ENCODE measurements at places on chromosomes 6 and 20.

- no peak for DNase-seq
These were observed 161.1 kb downstream of the ERMARD start for GRCh38 chr6:169912266-169913095.

DNA sequence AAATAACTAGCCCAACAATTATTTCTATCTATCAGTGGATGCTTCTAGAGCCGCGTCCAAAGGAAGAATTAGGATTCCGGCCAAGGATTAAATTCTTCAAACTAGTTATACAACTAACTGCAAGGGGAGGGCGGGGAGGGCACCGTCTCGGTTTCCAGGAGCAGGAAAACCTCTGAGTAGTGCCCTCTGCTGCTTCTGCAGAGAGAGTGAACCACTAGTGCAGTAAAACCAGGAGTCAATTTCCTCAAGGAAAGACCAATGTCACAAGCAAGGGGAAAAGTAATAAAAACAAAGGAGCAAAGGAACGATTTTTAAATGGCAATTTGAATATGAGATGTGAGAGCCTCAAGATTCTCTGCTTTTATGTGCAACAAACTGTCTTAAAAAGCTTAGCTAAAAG is 16.5 kb upstream of the UBE2J1 start:
- no peak for DNase-seq

DNA sequence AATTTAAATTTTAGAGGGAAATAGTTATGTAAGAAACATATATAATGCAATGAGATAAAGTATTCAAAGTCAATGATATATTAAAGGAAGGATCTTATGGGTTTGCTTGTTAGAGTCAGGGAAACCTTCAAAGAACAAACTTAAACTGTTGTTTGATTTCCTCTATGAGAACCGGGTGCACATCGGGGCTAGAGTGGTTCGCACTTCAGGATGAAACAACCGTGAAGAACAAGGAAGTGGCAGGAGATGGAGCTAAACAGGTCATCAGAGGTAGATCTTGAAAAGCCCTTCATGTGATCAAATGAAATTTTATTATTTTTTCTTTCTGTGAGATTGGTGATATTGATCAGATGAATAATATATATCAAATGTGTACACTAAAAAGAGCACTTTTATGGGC is 951.9 kb upstream of the FLRT3 start:
- no peak for DNase-seq

GRCh38 chr20:21380711-21381110 is 16.6 kb downstream of the NKX2-4 start:
- no peak for DNase-seq

- DNase-seq, result no peak
These were observed 39.8 kb downstream of the STX11 start for GRCh38 chr6:144190080-144190479.

DNA sequence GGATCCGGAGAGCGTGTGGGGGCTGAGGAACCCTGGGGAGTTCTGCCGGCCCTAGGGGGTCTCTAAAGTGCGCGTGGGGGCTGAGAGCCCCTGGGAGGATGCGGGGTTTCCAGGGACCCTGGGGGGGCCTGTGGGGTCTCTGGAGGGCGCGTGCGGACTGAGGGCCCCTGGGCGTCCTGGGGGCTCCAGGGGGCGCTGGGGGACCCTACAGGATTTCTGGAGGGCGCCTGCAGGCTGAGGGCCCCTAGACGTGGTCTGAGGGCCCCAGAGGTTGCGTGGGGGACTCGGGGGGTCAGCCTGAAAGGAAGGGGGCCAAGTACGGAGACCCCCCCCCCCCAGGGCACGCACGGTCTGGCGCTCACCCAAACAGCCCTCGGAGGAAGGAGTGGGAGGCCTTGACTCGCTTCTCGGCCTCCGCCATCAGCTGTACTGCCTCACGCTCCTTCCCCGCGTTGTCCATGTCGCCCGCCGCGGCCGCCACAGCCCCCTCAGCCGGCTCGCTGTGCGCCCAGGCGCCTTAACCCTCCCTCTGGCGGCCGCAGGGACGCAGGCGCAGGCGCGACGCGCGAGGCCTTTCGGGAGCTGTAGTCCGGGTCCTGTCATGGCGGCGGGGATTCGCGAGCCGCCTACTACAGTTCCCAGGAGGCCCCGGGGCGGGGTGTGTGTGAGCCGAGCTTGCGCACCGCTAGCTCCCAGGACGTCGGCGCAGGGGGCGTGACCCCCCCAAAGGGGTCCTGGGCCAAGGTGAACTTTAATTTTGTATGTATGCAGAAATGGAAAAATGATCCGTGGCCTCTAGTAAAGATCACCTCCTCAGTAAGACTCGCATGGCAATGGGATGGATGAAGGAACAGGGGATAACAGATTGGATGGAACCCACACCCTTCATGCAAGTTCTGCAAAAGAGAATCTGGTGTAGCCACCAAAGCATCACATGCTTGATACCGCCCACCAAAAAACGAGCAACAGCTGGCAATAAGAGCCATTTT is at the start of gene NAPB:
Gene NAPB, minus strand, starts transcription at position 546 of the 989 bp plus-strand sequence. Its CDS starts 86 bp downstream, at position 460.
- peak; percentile 97 for DNase-seq

DNA sequence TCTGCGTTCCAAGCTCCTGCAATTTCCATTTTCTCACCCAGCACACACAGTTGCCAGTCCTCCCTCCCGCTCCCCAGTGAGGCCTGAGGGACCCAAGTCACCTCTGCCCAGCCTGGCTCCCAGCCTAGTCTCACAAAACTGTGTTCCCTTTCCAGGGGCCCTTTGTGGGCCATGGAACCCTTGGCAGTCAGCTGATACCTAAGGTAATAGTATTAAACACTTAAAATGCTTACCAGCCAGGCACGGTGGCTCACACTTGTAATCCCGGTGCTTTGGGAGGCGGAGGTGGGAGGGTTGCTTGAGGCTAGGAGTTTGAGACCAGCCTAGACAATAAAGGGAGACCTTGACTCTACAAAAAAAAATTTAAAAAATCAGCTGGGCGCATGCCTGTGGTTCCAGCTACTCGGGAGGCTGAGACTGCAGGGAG is 3.2 kb upstream of the RBM38 start:
- DNase-seq, result no peak

DNA sequence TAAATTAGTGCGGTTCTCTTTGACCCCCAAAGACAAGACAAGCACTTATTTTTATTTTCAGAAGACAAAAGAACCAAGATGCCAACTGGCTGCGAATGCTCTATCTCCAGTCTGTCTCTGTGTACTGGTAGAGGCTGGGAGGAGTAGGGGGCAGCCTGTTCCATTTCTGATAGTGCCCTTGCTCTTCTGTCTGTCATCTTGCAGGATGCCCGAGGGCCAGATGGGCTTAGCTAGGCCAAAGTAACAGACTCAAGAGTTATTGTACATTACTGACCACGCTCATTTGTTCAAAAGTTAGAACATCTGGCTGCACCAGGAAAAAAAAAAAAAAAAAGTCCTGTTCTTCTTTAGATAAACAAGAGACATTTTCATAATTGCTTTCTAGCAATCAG is 198.1 kb upstream of the UST start:
- DNase-seq, result no peak

DNA sequence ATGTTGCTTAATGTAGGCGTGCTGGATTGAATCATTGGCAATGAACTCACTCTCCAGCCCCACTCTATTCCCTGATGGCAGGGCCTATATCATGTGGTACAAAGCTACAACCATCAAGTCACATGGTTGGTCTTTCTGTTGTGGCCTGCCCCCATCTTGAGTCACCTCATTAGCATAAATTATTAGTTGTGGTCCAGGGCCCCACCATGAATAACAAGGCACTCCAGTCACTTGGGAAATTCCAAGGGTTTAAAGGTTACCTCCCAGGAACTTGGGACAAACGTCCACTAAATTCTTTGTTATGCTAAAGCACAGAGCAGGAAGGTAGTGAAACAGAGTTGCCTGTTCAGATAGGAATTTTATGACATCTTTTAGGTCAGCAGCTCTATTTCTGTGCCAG is 193.7 kb downstream of the SLC35F1 start:
- DNase-seq, result no peak

GRCh38 chr20:50848341-50848808 is 53.5 kb downstream of the BCAS4 start:
- DNase-seq, result peak; percentile 73

GRCh38 chr20:7375905-7376304 is 564.4 kb downstream of the HAO1 start:
- DNase-seq, result peak; percentile 28

- DNase-seq, result no peak
These were observed 137.9 kb downstream of the DTNBP1 start for GRCh38 chr6:15524861-15525401.

GRCh38 chr20:47118641-47119040 is 224.0 kb downstream of the EYA2 start:
- no peak for DNase-seq

GRCh38 chr20:11814267-11814666 is 103.4 kb upstream of the BTBD3 start:
- no peak for DNase-seq

DNA sequence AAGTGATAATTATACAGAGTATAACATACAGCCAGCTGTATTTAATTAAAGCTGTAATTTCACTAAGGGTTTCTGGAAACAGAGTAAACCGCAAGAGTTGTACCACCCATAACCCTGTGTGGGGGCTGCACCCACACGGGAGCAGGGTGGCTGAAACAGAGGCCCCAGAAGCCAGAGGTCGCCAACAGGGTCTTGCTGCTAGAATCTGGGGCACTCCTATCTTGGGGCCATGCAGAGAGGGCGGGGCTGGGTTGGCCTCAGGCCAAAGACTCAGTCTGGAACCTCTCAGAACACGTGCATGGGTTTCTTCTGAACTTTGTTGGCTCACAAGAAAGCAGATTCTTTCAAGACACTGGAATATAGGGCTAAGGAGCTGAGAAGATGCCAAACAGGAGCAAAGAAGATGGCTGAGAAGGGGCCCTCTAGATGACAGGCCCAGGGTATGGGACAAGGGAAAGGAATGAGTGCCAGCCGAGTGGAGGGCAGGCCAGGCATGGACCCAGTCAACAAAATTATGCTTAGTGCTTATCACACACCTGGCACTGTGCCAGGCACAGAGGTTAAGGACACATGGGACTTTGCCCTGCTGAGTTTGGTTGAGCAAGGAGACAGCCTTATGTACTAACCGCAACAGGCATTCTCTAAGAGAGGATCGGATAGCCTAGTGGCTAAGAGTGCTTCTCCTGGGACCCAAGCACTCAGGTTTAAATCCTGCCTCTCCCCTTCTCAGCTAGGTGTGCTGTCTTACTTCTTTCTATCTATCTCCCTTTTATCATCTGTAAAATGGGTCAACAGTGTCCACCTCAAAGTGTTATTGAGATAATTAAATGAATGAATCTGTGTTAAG is 96.6 kb upstream of the FOXP4 start:
- DNase-seq, result no peak

DNA sequence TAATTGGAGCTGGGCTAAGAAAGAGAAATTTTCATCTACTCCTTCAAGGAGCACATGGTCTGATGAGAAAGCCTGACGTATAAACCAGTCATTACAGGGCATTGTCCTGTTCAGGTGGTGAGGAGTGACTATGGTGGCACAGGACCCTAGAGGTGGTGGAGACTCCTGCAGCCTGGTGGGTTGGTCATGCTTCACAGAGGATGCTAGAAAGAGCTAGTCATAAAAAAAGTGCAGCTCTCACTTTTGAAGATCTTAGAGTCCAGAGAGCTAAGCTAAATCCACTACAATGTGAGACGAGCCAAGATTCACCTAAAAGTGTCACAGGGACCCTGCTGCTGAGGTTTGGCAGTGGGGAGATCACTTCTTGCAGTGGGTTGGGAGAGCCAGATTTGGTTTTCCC is 9.8 kb upstream of the ZNF831 start:
- DNase-seq, result no peak

DNA sequence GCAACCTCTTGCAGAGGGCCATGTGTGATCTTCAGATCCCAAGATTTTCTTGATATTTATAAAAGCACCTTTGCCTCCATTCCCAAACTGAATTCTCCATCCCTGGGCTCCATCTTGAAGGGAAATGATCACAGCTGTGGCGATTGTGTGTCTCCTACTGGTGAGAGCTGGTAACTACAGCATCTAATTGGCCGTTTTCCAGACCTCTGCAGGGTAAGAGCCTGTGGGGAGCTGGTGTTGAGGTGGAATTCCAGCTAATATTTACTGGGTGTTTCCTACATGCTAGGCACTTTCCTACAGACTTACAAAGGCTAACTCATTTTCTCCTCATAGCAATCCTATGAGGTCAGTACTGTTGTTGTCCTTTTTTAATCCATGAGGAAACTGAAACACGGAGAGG is 59.2 kb upstream of the FNDC1 start:
- DNase-seq, result peak; percentile 59

- DNase-seq, result no peak
These were observed 295.7 kb downstream of the PHACTR1 start for GRCh38 chr6:13012296-13012695.

GRCh38 chr6:168247443-168248147 is 72.0 kb downstream of the DACT2 start:
- DNase-seq, result no peak

GRCh38 chr6:15528870-15529269 is 134.0 kb downstream of the DTNBP1 start:
- no peak for DNase-seq

DNA sequence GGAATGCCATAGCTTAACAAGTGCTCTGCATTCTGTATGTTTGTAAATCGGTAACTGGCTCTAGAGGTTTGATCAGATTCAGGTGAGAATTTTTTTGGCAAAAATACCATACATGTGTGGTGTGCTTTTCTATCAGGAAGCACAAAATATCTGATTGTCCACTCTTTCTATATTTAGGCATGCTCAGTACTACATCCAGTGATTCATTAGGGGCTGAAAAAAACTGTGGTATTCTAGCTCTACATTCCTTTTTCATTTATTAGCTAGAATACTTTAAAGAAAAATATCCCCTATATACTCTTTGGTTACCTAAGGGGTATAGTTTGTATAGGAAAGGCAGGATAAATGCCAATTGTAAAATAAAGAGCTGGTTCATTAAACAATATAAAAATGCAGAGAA is 10.6 kb upstream of the ELOVL2 start:
- DNase-seq, result no peak

GRCh38 chr20:5686384-5687105 is 63.7 kb upstream of the SHLD1 start:
- no peak for DNase-seq

GRCh38 chr20:56795492-56795891 is 166.4 kb downstream of the TFAP2C start:
- DNase-seq, result no peak

DNA sequence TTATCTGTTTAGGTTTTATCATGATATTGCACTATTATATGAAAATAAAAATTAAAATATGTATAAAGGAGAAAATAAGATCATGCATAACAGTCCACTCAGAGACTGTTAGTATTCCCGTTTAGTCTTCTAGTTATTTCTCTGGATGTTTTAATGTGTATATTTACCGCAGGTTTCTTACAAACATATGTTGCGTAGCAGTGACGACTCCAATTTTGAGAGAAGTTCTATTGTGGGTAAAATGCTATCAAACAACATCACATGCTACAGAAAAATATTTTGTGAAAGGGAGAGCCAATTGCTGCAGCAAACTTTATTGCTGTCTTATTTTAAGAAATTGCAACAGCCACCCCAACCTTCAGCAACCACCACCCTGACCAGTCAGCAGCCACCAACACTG is 72.4 kb upstream of the NXT1 start:
- DNase-seq, result no peak

GRCh38 chr20:41040855-41041254 is 12.2 kb downstream of the TOP1 start:
- DNase-seq, result no peak

GRCh38 chr6:31441365-31442267 is 38.2 kb downstream of the MICA start:
- no peak for DNase-seq

GRCh38 chr6:141403827-141404226 is 728.9 kb upstream of the GJE1 start:
- DNase-seq, result no peak
